ENCODE measurements at places on chromosomes 1 and 21.

GRCh38 chr1:20354610-20355009 is 63.9 kb downstream of the VWA5B1 start:
- DNase-seq, result no peak

GRCh38 chr1:4970532-4970931 is 316.1 kb downstream of the AJAP1 start:
- no peak for DNase-seq

DNA sequence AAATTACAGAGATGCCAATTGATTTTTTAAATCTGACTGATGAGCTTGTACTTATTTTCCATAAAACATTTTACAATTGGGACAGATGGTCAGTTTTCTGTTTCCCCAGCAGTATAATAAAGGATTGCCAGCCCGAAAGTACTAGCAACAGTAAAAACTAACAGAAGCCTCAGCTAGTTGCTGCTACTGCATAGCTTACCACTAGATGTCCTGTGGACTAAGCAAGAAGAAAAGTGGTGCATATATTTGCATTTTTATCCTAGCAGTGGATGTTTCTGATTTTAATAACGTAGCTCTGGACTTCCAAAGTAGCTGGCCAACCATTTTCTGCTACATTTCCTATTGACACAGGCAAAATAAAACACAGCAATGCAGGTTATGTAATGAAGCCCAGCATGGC is 241.5 kb downstream of the BARHL2 start:
- DNase-seq, result peak; percentile 97

DNA sequence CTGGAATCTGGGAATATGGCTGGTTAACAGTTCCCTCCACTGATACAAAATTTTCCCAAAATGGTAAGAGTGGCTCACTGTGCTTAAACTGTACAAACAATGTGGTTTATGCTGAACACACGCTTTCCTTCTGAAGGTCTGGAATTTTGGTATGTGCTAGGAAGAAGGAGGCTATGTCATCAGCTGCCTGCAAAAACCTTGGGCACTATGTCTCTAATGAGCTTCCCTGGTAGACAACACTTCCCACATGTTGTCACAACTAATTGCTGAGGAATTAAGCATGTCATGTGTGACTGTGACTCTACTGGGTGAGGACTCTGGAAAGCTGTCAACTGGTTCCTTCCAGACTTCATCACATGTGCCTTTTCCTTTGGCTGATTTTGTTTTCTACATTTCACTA is 29.2 kb downstream of the IPP start:
- DNase-seq, result no peak

- DNase-seq, result no peak
These were observed 25.2 kb upstream of the COX20 start for GRCh38 chr1:244810221-244810620.

Data from NCI-H526 treated with DMSO at 0.1 percent for 48 hours (cell line).